ENCODE measurements at places on chromosomes 5 and 9.

GRCh38 chr5:106121972-106122605 is 1548.6 kb downstream of the EFNA5 start:
- peak; percentile 42 for DNase-seq

DNA sequence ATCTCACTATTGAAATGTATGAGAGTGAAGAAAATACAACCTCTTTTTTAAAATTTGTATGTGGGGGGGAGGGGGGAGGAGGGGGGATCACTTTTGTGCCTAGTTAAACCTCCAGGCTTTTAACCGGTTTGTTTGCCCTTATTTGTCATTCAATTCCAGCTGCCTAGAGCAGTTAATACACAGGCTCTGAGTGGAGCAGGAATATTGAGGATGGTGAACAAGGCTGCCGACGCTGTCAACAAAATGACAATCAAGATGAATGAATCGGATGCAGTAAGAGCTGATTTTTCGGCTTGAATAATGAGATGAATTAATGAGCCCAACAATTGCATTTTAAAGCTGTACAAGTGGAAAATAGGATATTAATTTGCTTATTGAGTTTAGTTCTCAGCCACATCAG is 28.7 kb upstream of the SNX24 start:
- DNase-seq, result no peak

DNA sequence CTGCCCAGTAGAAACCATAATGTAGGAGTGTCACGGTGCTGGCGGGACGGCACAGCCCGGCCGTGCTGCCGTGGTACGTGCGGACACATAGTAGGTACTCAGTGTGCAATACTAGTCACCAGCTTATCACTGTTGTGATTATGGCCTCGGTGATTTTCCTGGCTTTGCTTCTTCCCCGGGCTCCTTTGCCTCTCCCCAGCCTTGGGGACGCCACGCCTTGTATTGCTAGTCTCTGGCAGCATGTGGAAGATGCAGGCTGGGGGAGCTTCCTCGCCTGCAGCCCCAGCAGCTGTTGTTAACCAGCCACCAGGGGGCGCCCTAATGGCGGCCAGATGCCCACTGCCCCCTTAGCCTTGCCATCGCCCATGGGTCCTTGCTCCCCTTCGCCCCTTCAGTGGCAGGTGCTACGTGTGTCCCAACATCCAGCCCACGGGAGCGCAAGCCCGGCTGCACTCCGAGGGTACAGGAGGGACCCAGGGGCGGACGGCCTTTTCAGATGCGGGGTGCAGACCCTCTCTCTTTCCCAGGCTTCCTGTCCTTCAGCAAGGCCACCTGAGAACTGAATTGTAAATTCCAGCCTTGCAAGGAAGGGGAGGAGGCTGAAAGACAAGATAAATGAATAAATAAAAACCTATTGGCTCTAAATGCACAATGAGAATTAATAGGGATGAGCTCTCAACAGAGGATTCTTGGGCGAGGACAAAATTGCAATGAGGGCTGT is 8.0 kb downstream of the NTNG2 start:
- DNase-seq, result peak; percentile 81

GRCh38 chr5:41837793-41838192 is 32.4 kb downstream of the OXCT1 start:
- DNase-seq, result no peak

DNA sequence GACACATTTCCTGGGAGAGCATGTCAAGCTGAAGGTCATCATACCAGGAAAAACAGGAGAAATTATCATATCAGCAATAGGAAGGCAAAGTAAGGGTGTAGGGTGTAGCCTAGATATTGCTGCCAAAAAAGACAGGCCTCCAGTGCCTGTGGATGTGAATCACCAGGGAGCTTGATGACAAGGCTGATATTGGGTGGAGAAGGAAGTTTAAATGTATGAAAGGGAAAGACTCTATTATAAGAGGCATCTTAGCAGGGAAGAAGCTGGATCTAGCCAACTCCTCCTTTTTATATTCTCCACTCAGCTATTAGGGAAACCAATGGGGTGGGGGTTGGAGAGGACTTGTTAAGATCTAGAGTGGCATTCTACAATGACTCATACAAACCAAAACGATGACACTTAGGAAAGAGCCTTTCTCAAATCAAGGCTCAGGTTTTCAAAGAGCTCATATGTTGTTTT is 13.4 kb upstream of the TXNDC8 start:
- no peak for DNase-seq

DNA sequence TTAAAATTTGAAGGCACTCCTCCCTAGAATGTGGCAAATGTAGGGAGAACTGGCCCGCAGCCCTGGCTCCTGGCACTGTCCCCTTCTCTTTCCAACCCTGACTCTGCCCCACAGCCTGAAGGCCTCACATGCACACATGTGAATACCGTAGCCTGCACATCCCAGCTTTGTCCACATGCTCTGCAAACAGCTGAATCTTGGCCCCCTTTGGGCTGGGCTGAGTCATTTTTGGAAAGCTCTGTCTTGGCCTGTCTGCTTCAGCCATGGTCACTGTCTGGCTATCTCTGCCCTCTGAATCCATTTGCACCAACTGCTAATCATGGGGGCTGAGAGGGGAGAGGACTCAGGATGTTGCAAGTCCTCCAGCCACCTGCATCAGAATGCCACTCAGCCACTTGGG is 22.1 kb upstream of the GALNT10 start:
- no peak for DNase-seq
